Mesendoderm (in vitro differentiated cells): ENCODE measurements at places on chromosomes 4 and X.
A peak's percentile ranks its signal among the peaks of the same experiment; 100 is the strongest.

DNA sequence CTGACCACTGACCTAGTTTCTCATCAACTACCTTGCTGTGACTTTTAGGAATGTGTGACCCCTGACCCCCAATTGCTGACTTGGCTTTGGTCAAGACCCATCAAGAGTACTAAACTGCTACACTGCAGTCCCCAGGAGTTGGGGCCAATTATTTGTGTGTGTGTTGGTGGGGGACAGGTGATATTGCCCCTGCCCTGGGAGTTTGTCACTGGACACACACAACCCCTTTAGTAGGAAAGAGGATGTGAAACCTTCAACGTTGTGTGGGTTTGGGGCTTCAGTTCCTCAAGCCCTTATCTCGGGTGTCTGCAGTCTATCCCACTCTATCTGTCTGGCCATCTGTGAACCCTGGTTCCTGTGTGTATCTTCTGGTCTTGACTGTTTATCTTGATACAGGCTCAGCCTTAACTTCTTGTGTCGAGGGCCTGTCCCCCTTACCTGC lies 6.5 kb downstream of the SASH3 start:
- H3K27ac ChIP-seq = no peak overlapping the region
- no peak overlapping the region for H3K4me3 ChIP-seq
- H3K4me1 ChIP-seq = no peaks in the 10 kb centered on the region

DNA sequence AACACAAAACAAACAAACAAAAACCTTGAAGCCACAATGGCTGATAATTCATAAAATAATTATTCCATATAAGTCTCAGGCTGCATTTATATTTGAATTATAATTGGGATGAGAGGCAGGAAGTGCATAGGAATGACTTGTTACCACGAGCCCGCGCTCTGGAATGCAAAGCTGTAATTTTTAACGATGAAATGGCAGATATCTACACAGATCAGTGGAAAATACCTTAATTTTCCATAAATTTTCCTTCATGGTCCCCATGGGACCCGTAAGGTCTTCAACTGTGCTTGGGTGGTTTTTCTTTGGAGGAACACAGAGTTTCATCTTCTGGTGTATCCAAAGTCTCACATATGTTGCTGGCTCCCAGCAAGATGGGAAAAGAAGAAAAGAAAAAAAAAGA lies 226.8 kb downstream of the SHOX start:
- no peak for DNase-seq
- no peak overlapping the region for H3K4me3 ChIP-seq
- H3K4me1 ChIP-seq = no peaks in the 10 kb centered on the region
- no peaks in the 10 kb centered on the region for H3K27me3 ChIP-seq
- no peaks in the 10 kb centered on the region for H3K36me3 ChIP-seq
- no peak overlapping the region for H3K27ac ChIP-seq

DNA sequence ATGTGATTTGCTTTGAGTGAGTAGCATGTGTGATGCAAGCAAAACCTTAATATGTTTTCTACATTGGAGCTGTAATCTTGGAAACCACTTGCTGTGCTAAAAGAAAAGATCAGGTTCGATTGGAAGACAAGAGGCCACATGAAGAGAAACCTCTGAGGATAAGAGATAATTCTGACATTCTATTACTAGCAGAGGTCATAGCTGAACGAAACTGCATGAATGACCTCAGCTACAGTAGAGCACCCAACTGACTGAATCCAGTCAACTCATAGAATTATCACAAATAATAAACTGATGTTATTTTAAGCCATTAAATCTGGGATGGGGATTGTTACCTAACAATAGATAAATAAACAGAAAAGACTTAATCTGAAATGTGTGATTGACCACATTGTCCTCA lies 147.1 kb downstream of the CAMK2D start:
- H3K4me1 ChIP-seq = no peaks in the 10 kb centered on the region
- H3K4me3 ChIP-seq = no peak overlapping the region

DNA sequence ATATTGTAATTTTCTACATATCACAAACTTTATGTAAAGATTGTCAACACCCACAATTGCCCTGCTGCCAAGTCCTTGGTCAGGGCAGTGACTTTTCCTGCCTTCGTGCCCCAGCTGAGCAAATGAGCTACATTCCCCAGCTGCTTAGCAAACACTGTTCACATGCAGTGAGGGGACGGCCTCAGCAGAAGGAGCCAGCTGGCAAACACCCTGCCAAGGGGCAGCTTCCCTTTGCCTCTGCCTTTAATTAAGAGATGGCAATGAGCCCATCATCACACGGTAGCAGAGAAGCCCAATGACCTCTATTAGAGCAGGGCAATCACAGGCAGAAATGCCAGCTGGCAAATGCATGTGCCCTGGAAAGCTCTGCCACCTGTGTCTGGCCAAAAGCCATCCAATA lies 253.4 kb downstream of the EPHA5 start:
- H3K27ac ChIP-seq = no peak overlapping the region
- H3K4me1 ChIP-seq = no peaks in the 10 kb centered on the region
- no peaks in the 10 kb centered on the region for H3K36me3 ChIP-seq
- DNase-seq = peak; percentile 1
- H3K4me3 ChIP-seq = no peak overlapping the region

- no peak overlapping the region for H3K4me3 ChIP-seq
- no peaks in the 10 kb centered on the region for H3K36me3 ChIP-seq
- DNase-seq = no peak
- H3K4me1 ChIP-seq = no peaks in the 10 kb centered on the region
- no peaks in the 10 kb centered on the region for H3K27me3 ChIP-seq
These were observed 33.6 kb upstream of the WFS1 start for GRCh38 chr4:6235901-6236640.

- H3K4me3 ChIP-seq = no peak overlapping the region
- no peak for DNase-seq
- no peaks in the 10 kb centered on the region for H3K27me3 ChIP-seq
- no peaks in the 10 kb centered on the region for H3K36me3 ChIP-seq
These were observed 572.8 kb upstream of the FAM241A start for GRCh38 chr4:111572470-111572869.

- H3K36me3 ChIP-seq = no peaks in the 10 kb centered on the region
- no peaks in the 10 kb centered on the region for H3K27me3 ChIP-seq
- no peak for DNase-seq
- no peak overlapping the region for H3K27ac ChIP-seq
These were observed 49.9 kb downstream of the PCDH7 start for GRCh38 chr4:30770049-30770549.

DNA sequence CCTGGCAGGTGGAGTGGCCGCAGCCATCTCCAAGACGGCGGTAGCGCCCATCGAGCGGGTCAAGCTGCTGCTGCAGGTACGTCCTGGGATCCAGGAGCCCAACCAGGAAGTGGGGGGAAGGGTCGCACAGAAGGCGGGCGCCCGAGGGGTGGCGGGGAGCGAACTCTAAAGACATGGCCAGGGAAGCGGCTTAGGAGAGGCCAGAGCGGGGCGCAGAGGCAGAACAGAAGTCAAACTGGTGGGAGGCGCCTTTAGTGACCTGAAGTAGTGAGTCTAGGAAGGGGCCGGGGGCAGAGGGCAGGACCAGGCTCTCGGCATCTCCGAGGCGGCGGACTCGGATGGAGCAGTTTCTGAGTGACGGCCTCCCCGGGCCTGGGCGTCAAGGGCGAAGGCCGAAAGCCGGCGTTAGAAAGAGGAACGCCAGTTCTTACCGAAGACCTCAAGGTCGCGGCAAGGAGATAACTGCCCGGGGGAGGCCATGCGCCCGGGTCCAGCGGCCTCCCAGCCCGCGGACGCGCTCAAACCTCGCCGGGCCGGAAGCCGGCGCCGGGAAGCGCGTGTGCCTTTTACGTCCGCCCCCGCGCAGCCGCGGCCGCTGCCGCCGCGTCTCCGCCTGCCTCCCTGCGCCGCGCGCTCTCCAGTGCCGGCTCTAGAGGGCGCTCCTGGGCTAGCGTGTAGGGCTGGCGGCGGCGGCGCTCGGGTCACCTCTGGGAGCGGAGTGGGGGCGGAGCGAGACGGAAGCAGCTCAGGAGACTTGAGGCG lies 488 bp downstream of the SLC25A5 start:
- no peaks in the 10 kb centered on the region for H3K4me1 ChIP-seq
- H3K27me3 ChIP-seq = no peaks in the 10 kb centered on the region
- H3K27ac ChIP-seq = peak overlapping the region; percentile 51
- H3K4me3 ChIP-seq = peak overlapping the region; percentile 81
- DNase-seq = peak; percentile 83

- DNase-seq = no peak
- H3K4me3 ChIP-seq = no peak overlapping the region
- H3K36me3 ChIP-seq = no peaks in the 10 kb centered on the region
- no peak overlapping the region for H3K27ac ChIP-seq
These were observed 104.7 kb downstream of the NKX6-1 start for GRCh38 chr4:84394386-84394785.

DNA sequence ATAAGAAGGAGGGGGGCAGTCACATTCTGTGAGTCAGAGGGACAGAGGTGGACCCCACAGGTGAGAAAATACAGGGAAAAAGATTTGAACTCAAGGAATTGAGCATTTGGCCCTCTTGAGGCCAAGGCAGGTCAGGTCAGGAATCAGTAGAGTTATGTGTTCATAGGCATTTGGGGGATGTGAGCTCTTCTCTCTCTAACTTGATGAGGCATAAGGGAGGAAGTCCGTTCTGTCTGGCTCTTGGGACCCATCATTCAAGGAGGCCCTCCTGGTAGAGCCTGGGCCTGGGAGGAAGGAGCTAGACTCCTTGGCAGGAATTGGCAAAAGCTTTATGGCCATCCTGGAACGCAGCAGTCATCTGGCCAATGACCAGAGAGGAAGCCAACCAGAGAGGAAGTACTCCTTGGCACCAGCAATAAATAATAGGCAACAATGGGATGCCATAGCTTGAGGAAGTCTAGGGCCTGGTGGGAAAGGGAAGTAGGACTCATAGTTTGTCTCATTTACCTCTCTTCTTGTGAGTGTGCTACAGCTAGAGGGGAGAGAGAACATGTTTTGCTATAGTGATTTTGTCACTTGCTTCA lies 53.0 kb downstream of the MSN start:
- H3K27me3 ChIP-seq = no peaks in the 10 kb centered on the region
- H3K4me1 ChIP-seq = no peaks in the 10 kb centered on the region
- no peaks in the 10 kb centered on the region for H3K36me3 ChIP-seq
- no peak overlapping the region for H3K27ac ChIP-seq
- DNase-seq = no peak

- H3K4me1 ChIP-seq = no peaks in the 10 kb centered on the region
- peak; percentile 25 for DNase-seq
- no peak overlapping the region for H3K27ac ChIP-seq
- no peaks in the 10 kb centered on the region for H3K36me3 ChIP-seq
- H3K4me3 ChIP-seq = no peak overlapping the region
- H3K27me3 ChIP-seq = no peaks in the 10 kb centered on the region
These were observed 323.2 kb upstream of the GIMD1 start for GRCh38 chr4:106691749-106692148.

DNA sequence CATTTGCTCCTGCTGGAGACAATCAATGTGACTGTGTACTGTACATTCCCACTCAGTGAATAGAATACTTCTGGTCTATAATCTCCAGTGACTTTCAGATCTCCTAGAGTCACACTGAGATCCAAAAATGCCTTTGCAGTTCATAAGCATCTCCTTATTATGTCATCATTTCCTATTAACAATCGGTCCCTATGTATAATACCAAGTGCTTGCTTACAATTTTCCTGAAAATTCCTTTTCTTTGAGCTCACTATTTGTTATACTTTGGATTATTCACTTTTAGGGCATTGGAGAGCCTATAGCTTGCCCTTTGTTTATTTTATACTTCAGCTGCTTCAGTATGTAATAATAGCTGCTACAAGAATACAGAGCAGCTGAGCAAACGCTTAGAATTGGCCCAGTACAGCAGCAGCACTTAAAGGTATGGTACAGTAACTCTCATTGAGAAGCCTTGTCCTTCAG lies 313.0 kb downstream of the DCTD start:
- H3K4me3 ChIP-seq = no peak overlapping the region
- no peaks in the 10 kb centered on the region for H3K27me3 ChIP-seq

DNA sequence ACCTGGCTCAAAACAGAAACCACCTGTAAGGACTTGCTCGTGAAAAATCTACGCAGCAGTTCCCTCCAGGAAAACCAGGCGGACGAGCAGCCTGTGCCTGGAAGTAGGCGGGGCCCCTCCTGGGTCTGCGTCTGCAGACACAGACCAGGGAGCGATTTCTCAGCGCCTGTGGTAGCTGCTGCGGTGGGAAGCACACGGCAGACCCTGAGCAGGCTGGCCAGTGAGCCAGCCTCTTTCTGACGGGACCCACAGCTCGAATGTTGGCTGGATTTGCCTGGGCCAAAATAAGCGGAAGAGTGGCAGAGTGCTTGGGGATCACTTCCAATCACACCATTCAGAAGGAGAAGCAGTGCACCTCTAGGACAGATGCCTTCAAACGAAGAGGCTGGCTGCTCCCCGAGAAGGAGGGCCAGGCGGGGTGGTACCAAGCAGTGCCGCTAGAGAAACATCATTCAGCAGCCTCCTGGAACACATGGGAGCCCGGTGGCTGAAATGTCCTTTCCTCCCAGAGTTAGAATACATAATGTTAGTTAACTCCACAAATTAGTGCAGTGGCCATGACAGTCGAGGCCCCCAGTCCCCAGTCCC lies 85.9 kb downstream of the GATB start:
- H3K27me3 ChIP-seq = no peaks in the 10 kb centered on the region
- DNase-seq = peak; percentile 69
- H3K27ac ChIP-seq = no peak overlapping the region
- no peaks in the 10 kb centered on the region for H3K36me3 ChIP-seq

DNA sequence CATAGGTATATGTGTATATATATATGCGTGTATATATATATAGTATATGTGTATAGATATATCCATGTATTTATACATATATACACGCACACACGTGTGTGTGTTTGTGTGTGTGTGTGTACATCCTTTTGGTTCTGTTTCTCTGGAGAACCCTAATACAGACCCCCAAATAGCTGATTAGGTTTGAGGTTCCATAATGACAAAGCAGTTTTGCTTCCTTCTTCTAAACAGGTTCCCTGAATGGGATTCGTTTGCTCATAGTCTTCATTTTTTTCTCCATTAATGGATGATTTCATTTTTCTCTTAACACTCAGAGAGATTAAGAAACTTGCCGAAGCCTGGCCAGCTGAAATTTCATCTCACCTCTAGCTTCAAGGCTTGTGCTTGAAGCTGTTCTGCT lies 234.0 kb upstream of the BCOR start:
- no peak overlapping the region for H3K27ac ChIP-seq
- no peaks in the 10 kb centered on the region for H3K4me1 ChIP-seq
- H3K4me3 ChIP-seq = no peak overlapping the region
- no peaks in the 10 kb centered on the region for H3K36me3 ChIP-seq
- DNase-seq = no peak
- H3K27me3 ChIP-seq = no peaks in the 10 kb centered on the region

DNA sequence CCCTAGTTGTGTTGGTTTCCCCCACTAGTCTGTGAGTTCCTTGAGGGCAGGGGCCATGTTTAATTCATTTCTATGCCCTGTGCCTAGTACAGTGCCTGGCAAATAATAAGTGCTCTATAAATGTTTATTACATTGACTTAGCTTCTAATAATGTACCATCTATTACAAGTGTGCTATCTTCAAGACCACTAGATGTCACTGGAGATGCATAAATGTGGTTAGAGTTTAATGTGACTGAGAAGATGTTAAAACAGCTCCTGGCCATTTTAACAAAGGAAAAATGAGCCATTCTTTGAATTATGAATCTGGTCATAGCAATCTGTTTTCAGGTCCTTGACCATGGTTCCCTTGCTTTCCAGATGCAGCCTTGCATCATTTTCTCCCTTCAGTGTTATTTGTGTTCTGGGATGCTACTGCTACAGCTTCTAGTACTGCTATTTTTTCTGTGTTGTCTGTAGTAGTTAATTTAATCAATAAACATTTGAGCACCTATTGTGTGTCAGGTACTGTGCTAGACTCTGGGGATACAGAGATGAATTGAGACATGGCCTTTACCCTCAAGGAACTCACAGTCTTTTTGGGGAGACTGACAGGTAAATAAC lies 43.2 kb downstream of the SLC9A6 start:
- no peak overlapping the region for H3K27ac ChIP-seq
- no peaks in the 10 kb centered on the region for H3K36me3 ChIP-seq
